ENCODE measurements at places on chromosomes 5 and 9.
A peak's percentile ranks its signal among the peaks of the same experiment; 100 is the strongest.

GRCh38 chr5:16147179-16147900 is 32.3 kb downstream of the MARCHF11 start:
- DNase-seq, result no peak

DNA sequence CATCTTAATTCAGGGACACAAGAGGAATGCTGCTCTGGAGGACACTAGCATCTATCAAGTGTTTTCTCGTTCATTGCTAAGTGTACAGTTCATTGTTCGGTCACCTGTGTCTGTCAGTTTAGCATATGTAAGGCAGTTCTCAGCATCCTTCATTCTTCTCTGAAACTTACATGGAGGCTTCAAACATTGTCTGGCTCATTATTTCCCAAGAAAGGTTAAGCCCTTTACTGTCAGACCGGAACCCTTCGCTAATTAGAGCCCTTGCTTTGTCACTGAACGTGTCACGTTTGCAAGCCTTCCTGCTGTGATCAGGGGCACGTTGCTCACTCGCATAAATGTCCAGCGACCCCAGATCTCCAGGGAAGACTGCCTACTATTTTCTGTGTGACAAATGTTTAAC is 62.3 kb upstream of the RIOK2 start:
- DNase-seq, result no peak

DNA sequence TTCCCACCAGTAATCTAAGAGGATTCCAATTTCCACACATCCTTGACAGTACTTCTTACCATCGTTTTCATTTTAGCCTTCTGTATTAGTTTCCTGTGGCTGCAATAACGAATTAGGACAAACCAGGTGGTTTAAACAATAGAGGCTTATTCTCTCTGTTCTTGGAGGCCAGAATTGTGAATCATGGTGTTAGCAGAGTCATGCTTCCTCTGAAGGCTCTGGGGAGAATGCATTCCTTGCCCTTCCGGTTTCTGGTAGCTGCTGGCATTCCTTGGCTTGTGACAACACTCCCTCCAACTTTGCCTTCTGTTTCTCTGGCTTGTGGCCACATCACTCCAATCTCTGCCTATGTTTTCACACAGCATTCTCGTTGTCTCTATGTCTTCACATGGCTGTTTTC is 23.5 kb downstream of the RIGI start:
- peak; percentile 94 for DNase-seq

GRCh38 chr9:108606401-108606800 is 249.4 kb downstream of the ACTL7B start:
- no peak for DNase-seq

DNA sequence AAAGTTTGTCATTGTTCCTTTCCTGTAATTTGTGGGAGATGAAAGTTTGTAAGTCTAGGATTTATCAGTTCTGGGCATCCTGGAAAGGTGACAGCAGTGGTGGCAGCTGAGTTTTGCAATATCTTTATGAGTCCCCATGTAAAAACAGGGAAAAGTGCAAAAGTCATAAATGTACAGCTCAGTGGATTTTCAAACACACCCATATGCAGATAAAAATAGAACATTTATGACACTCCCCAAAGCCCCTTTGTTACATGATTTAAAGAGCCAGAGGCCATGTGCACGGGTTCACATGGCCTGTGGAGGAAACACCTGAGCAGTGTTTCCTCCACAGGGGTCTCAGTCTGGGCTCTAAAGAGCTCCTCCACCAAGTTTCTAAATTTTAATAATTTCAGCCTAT is 6.3 kb downstream of the TMEM38B start:
- no peak for DNase-seq

- DNase-seq, result peak; percentile 97
Observed at GRCh38 chr5:124628721-124629596, 117.5 kb downstream of the ZNF608 start.

DNA sequence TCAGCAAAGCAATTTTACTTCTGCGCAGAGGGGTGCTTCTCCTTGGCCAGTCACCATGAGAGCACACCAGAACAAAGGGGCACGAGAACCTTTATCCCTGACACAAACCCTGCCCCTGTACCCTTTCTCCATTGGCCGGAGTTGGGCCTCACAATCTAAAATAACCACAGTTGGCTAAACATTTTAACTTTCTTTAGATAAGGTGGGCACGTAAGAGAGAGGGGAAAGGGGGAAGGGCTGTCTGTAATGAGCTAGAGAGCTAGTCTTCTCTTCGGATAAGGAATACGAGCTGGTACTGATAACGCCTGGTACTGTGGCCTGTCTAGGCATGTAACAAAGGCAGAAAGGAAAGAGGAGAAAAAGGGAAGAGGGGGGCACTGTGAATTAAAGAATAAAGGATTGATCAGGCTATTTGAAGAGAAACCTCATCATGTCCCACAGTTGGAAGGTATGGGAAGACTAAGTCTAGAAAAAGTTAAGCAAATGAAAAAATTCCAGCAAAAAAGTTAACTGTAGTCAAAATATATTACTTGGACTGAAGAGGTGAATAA is 1.8 kb upstream of the IARS1 start:
- no peak for DNase-seq

GRCh38 chr9:117916291-117916690 is 212.1 kb downstream of the TLR4 start:
- no peak for DNase-seq

DNA sequence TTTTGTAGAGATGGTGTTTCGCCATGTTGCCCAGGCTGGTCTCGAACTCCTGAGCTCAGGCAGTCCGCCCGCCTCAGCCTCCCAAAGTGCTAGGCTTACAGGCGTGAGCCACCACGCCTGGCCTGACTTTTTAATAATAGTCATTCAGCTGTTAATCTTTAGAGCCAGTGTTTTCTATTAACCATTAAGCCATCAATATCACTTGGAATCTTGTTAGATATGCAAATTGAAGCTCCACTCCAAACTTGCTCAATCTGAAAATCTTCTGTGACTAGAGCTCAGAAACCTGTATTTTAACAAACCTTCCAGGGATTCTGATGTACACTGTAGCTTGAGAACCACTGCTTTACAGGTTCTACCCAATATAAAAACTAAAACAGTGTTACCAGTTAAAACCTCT is 113.5 kb downstream of the CDC42SE2 start:
- no peak for DNase-seq

GRCh38 chr5:168334695-168335094 is 43.2 kb downstream of the WWC1 start:
- peak; percentile 47 for DNase-seq

DNA sequence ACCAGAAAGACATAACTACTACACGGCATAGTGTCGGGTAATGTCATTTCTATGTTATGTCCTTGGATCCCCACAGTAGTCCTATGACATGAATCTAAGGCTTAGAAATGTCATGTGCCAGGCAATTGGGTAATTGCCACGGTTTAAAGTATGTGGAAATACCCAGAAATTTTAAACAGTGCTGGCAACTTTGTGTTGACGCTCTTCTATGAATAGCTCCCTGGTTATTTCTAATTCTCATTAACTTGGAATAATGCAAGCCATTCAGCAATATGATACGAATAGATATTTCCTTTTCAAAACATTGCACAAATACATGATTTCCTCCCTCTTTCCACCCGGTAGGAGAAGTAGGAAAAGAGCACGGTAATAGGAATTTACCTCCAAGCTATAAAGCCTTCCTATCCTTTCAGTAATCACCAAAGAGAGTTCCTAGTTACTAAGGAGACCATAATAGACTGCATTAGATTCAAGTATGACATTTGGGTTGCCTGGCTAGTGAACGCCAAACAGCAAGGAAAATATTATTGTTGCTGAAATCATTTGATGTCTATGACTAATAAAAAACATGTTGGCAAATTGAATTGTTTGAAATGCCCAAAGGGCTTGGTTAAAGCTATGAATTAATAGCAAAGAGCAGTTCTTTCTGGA is 168.4 kb downstream of the CCDC192 start:
- peak; percentile 59 for DNase-seq

GRCh38 chr9:11338130-11338529 is 725.3 kb upstream of the PTPRD start:
- no peak for DNase-seq

DNA sequence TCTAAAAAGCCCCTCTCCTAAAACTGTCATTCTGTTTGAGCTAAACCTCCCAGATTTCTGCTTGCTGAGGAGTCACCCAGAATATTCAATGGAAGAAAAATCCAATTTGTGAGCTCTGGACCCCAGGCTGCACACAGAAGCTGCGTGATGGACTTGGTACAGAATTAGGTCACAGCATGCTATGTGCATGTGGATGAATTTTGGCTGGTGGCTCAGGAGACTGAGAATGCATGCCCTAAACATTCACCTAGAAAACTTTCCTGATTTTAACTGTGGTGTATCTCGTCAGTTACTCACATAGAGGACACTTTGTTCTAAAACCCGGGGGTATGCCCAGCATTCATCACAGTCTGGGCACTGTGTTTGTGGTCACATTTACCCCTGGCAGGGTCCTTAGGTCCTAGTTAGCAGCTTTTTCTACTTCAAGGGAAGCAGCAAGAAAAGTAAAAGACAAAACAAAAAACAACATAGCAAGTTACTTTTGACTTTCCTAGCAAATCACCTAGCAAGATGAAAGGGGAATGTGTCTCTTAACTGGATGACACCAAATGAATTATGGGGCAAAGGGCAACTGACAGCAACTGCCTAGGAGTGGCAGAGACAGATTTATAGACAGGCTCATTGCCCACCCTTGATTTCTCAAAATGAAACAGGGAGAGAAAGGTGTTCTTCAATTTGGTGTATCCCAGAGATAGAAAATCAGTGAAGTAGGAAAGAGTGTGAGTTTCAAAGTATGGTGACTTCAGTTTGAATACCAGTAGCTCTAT is 8.3 kb upstream of the SHROOM1 start:
- DNase-seq, result no peak

- DNase-seq, result no peak
Observed at GRCh38 chr9:78030296-78030552, 1.4 kb downstream of the GNAQ start.

- DNase-seq, result no peak
Observed at GRCh38 chr9:107809871-107810460, 320.4 kb upstream of the KLF4 start.

GRCh38 chr5:61327760-61328753 is 4.0 kb upstream of the ZSWIM6 start:
- DNase-seq, result peak; percentile 88

DNA sequence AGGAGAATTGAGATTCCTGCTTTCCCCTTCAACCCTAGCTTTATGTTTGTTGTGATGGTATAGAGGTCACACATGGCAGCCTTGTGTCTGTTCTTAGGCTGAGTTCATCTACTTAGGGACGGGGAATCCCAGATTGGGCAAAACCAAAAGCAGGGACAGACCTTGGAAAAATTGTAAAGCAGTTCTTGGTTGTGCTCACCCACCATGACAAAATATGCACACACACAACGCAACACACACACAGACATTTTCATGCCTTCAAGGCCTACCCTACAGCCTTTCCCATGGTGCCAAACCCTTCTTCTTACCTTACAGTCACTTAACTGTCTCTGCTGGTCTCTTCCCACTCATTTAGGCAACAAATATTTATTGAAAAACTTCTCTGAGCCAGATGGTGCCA is 14.8 kb downstream of the PCDHGC5 start:
- no peak for DNase-seq

GRCh38 chr5:16578474-16578883 is 38.3 kb downstream of the RETREG1 start:
- DNase-seq, result no peak

DNA sequence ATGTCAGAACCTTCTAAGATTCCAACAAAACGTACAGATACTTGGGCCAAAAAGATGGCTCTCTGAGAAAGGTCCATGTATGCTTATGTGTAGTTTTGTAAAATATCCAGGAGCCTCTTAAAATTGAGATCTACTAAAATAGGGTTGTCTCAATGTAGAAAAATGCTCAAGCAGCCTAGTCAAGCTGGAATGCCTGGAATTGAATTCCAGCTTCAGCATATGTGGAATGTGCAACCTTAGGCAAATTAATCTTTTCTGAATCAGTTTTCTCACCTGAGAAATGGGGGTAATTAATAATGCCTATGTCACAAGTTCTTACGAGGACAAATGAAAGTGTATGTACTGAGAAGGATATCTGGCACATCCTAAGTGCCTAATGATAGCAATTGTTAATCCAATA is 662.4 kb downstream of the DTWD2 start:
- peak; percentile 7 for DNase-seq

DNA sequence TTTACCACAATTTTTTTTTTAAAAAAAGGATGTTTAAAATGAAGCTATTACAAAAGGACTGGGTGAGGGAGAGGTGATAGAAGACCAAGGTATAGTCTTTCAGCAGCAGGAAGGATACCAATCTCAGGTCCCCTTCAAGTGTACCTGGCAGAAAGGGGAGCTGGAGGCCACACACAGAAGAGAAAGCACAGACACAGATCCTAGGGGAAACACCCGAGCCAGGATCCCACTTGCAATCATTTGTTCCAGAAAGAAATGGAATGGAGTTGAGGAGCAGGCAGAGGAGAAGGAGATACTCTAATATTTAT is 5.6 kb downstream of the GNPDA1 start:
- no peak for DNase-seq

GRCh38 chr5:138936968-138937345 is 61.8 kb upstream of the LRRTM2 start:
- no peak for DNase-seq

DNA sequence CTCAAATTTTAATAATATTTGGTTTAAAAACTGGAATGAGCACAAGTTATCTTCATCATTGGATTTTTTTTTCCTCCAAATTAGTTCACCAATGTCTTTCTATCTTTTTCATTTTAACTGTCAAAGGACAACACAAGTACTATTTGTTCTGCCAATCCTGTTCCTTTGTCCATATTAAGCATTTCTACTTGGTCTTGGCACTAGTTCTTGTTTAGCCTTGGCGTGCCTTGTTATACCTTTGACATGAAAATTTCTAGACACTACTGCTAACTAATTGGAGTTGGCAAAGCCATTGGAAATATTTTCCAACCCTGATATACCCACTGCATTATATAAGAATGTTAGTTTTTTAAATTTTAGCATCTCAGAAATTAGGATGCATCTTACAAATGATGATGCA is 3.8 kb downstream of the SPINK6 start:
- DNase-seq, result no peak

DNA sequence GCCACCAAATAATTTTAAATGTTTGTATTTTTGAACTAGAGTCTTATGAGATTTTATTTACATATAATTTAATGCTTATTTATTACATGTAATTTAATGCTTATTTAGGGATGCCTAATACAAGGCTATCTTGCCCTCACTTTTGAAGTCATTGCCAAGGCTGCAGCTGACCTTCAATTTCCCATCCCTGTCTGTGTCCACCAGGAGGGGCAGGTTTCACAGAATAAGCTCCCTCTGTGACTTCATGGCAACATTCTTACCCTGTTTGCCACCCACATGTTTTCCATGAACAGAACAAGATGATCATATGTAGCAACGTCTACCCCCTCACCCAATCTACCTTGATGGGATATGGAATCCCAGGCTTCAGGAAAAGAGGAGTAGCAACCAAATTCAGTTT is 27.0 kb downstream of the C5 start:
- DNase-seq, result peak; percentile 6

DNA sequence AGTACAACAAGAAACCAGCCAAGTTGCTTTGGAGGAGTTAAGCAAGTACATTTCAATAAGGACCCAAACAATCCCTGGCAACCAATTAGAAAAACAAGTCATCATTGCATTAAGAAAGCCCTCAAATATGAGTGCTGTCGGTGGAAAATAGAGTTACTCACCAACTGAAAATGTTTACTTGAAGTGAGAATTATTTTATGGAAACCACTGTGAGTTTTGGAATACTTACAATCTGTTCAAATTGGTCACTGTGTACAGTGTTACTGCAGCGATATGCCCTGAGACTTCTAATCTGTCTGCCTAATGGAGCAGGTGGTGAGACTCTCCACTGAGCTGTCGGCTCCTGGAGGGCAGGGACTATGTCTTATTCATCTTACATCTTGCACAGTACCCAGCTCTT is 1073.2 kb upstream of the DMAC1 start:
- DNase-seq, result no peak

GRCh38 chr9:134355561-134356279 is 29.5 kb downstream of the RXRA start:
- DNase-seq, result no peak
